ENCODE measurements at places on chromosomes 2 and 18.

DNA sequence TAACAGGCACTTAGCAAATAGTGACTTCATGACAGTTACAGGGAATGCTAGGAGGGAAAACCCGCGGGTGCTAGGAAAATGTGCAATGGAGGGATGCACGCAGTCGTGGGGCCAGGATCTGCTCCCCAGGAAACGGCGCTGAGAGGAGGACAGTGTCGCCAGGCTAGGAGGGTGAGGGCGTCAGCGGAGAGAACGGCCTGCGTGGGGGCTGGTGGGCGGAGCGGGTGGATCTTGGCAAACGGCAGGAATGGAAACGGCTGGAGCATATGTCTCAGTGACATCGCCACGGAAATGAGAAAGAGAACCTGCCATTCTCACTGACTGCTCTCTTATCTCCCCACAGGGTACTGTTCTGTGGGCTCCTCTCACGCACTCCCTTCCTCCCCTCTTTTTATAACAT lies 478.5 kb upstream of the ID2 start:
- no peak for DNase-seq

DNA sequence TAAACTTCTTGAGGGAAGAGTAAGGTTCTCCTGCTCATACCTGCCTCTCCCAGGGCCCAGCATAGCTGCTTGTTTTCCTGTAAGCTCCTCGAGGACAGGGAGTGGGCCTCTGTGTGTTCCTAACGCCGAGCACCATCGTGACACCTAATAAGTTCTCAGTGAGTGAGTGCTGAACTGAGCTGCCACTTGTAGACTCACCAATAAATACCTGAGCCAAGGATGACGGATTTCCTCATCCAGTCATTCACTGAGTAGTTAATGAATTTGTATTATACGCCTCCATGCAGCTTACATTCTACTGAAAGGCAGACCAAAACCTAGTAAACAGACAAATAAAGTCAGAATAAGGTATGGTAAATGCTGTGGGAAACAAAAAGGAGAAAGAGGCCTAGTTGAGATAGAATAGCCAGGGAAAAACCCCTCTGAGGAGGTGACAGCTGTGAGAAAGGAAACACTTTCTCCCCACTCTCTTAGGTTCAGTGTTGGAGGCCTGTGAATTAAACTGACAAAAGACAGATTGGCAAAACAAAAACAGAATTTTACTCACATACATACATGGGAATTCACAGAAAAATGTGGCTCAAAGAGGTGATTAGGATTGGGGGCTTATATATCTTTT lies 138.6 kb downstream of the B3GNT2 start:
- DNase-seq, result no peak

GRCh38 chr18:23718731-23719130 lies 29.5 kb downstream of the LAMA3 start:
- DNase-seq, result no peak

- no peak for DNase-seq
Observed at GRCh38 chr2:174846218-174846617, 81.9 kb upstream of the CHRNA1 start.

- DNase-seq, result no peak
Observed at GRCh38 chr2:120598416-120598815, 137.3 kb upstream of the GLI2 start.

DNA sequence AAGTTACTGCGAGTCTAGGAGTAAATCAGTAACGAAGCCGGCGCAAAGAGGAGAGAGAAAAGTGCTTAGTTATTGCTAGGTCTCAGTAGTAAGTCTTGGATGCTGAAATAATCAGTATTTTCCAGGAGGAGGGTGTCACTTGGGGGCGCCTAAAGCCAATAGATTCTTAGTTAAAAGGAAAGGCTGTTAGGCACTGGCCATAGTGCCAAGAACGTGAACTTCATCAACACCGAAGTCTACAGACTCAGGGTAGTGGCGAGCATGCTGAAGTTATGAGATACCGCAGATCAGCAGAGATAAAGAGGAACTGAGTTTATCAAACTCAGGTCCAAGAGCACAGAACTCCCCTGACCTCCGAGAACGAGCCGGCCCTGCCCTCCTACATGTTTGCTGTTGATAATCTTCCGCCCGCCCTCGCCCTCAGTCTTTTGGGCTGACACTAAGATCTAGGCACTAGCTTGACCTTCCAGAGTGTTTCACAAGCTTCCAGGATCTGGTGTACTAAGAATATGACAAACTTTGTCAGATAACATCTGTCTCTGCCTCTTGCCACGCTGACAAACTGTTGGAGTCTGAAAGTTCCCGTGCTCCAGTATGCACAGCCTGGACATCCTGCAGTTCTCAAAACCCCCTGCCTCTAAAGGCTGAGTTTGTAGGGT lies 49.2 kb downstream of the CYB5A start:
- DNase-seq, result no peak

DNA sequence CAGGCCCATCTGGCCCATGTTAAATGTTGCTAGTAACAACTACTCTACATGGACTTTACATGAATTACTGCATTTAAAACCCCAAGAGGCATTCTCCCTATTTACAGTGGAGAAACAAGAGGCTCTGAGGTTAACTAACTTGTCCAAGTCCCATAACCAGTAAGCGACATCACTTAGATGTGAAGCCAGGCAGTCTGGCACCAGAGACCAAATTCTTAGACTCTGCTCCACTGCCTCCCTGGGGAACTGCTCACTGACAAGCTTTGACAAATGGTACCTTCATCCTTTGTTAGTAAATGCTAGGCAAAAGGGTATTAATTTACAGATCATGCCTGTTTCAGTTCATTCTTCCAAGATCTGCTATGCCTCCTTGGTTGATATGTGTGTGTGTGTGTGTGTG lies 124.8 kb downstream of the AFF3 start:
- DNase-seq, result no peak

DNA sequence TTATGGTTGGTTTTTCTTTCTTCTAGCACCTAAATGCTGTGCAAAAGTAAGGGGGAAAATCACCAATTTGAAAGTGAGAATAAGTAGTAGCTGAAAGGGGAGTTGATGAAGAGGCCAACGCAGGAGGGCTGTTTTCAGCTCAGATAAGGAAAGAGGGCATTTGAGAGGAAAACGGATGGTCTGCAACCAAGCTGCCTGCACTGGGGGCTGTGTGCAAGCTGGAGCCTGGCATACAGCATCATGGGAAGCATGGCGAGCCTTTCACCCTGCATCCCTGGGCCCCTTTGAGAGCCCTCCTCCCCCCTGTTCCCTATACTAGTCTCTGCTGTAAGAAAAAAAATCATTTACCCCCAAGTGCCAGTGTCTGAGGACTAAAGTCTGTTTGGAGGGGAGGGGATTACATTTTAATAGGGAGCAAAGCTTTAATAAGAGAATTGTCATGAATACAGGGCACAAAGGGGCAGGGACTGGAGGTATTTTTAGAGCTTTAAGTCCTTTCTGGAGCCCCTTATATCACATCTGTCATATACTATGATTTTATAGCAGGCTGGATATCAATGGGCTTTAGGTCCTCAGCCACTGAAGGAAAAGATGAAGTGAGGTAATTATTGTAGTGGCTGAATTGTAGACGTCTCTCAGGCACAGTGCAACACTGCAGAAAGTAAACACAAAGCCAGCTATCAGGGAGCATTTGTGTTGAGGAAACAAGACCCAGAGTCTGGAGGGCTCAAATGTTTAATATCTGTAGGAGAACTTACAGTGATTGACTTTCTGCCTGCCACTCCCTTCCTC lies 120.7 kb downstream of the FSHR start:
- no peak for DNase-seq

DNA sequence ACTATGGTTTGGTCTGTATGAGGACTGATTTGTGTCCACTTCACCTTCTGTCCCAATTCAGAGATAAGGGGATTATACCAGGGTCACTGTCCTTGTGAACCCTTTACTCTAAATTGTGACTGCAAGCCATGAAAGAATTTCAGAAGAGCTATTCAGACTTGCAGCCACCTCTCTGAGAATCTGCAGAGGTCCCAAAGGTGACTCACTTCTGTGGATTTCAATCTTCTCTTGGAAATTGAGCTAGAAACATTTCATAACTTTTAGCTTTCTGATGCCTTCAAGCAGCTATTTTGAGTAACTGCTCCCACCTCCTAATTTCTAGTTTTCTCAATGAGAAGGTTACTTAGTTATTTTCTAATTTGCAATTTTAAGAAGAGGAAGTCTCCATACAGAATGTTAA lies 1242.4 kb upstream of the ACVR2A start:
- DNase-seq, result no peak

GRCh38 chr18:6333981-6334380 lies 80.7 kb downstream of the L3MBTL4 start:
- no peak for DNase-seq

DNA sequence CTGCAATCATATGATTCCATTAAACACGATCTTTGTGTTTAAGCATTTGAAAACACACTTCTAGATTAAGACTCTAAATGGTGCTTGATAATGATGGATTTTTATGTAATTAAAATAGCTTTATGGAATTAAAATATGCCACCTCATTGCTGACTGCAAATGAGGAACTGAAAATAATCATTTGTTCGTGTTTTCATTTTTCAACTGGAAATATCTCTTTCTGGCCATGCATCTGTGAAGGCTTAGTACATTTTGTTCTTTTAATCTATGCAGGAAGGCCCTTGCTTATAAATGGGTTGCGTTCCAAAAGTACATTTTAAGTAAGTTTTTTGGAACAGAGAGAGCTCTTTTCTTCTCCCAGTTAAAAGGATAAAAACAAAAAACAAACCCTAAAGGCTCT lies 125.5 kb downstream of the MC4R start:
- DNase-seq, result no peak

- no peak for DNase-seq
Observed at GRCh38 chr2:170024721-170025120, 153.2 kb upstream of the MYO3B start.

- DNase-seq, result no peak
Observed at GRCh38 chr2:45964223-45964841, 312.9 kb downstream of the PRKCE start.

GRCh38 chr2:149160701-149161217 lies 122.3 kb downstream of the LYPD6B start:
- no peak for DNase-seq

GRCh38 chr2:160628811-160629210 lies 135.2 kb upstream of the RBMS1 start:
- DNase-seq, result no peak

DNA sequence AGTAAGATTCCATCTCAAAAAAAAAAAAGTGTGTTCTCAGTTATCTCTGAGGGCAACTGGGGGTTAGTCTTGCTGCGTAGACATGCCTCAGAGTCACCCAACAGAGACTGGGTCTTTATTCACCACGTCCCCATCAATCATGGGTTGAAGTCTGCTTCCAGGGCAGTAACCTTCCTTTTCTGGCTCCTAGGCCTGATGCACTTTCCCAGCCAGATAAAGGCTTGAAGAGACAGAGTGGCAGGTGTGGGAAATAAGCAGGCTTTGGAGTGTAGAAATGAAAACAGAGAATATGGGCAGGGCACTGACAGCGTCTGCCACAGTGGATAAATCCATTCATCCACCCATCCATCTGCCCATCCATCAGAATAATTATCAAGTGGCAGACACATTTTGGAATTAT lies 134.1 kb upstream of the LGALSL start:
- no peak for DNase-seq

DNA sequence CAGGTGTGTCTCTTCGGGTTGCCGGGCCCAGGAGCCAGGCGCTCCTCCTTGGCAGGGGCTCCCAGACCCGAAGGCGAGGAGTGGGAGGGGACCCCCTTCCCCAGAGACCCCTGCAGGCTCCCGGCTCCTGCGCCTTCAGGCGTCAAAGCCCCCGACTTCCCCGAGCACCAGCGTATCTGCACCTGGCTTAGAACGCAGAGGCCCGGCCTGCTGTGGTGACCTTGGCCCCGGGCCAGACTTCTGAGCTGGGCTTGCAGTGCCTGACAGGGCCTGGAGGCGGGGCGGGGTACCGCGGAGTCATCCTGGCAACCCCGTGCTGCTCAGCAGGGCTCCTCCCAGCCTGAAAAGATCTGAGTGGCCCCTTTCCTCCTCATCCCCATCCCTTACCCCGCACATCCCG lies 27.0 kb downstream of the SKA1 start:
- DNase-seq, result no peak

GRCh38 chr2:218405746-218406208 lies 6.1 kb downstream of the CTDSP1 start:
- DNase-seq, result no peak

DNA sequence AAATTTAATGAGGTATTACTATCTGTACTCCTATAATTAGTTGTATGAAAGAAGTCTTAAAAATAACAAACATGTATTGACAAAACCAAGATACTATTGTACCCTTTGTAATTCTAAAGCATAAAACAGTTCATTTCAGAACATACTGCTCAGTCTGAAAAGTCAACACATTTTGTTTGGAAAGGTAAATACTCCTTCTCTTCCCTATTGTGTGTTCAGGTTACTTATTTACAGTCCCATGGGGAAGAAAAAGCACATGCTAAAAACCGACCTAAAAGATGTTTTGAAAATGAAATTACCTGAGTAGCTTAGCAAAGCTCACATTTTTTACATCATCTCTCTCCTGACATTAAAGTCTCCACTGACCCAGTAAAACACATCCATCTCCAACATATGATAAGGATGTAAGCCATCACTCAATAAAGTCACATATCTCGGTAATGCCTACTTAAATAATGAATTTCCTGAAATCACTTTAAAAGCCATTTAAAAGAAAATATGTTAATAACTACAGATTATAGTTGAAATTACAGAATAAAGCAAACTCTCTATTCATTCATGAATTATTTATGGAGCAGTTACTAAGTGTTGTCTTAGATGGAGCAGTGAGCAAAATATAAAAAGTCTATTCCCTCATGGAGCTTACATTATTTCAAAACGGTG lies 75.6 kb upstream of the FZD5 start:
- no peak for DNase-seq

DNA sequence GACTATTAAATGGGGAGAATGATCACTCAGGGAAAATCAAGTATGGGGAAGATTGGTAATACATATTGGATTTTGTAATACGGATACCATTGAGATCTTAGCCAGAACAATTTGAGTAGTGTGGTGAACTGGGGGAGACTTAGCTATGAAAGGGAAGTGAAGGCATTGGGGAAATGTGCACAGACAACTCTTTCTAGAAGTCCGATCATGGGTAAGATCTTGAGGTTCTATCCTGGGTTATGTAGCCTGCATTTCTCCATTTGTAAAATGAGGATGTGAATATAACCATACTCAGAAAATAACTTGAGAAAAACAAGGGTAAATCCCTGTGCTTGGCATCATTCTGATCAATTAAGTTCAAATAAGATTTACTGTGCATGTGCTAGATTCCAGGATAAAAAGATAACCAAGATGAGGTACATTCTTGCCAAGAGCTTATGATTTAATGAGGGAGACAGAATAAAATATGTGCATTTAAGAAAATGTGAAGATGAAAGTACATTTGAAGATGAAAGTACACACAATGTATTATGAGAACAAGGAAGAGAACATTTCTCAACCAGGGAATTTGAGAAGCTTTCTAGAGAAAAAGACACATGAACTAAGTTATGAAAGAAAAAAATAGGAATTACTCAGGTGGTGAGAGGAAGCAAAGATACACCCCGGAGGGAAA lies 49.5 kb downstream of the SLC40A1 start:
- DNase-seq, result no peak

DNA sequence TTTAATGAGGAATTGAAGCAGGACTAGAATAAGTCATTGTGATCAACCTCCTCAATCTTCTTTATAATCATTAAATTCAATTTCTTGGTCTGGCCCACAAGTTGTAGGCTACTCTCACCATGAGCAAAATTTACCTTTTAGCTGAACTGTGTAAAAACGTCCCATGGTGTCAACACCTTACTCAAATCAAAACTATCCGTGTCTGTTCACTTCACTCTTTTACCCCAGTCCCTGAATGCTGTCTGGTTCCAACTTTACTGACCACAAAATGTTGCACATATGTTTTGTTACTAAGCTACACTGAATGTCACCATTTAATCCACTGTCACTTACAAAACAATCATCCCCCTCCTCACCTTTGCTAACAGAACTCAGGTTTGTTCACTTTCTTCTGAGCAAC lies 951.6 kb upstream of the SLC39A10 start:
- no peak for DNase-seq

- DNase-seq, result no peak
Observed at GRCh38 chr2:223084873-223085272, 32.9 kb downstream of the KCNE4 start.
